Stimulated activated CD8-positive, alpha-beta memory T cell treated with anti-CD3 and anti-CD28 coated beads, Interleukin-15, amount 100 ng/mL, for 24 hours (primary cell): ENCODE measurements at places on chromosomes 11 and 22.

DNA sequence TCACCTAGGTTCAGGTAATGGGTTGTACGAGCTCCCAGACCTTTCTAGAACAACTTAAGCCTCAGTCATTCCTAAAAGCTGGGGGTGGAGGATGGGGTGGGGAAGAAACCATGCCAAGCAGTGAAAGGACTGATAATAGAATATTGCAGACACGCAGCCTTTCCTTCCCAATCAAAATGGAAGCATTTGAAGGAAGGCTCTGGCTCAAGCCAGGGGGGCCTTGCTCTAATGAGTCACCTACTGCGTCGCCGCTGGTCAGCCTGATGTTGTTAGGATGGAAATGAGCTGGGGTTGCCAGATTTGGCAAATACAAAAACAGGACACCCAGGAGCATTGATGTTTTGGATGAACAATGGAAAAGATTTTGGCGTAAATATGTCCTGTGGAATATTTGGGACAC lies 6.2 kb downstream of the SYT12 start:
- no peak for DNase-seq

DNA sequence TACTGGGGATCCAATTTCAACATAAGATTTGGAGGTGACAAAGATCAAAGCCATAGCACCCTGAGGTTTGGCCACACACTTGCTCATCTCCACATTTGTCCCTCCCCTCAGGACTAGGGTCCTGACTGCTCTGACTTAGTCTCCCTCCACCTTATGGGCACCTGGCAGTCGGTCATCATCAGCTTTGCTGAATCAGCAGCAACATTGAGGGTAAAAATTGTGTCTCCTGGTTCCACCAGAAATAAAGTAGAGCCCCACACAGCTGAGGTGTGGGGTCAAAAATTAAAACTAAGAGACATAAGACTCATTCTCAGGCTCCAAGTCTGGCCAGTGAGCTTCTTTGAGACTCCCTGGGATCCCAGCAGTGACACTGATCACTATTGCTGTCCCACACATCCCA lies 56.2 kb downstream of the GGTLC2 start:
- no peak for DNase-seq

GRCh38 chr11:106644824-106645223 lies 373.5 kb downstream of the GUCY1A2 start:
- DNase-seq = no peak

- DNase-seq = no peak
Observed at GRCh38 chr11:70124321-70125000, 46.3 kb downstream of the ANO1 start.

- no peak for DNase-seq
Observed at GRCh38 chr11:122394313-122394712, 261.2 kb upstream of the UBASH3B start.

- DNase-seq = no peak
Observed at GRCh38 chr11:66126064-66126463, 56.0 kb downstream of the PACS1 start.

GRCh38 chr11:63683133-63683991 lies 2.1 kb downstream of the RTN3 start:
- no peak for DNase-seq

GRCh38 chr11:62689421-62690183 lies at the start of gene LRRN4CL:
Gene LRRN4CL (minus strand): TSS chr11:62689530. CDS start chr11:62688508, 1,022 bp downstream.
- no peak for DNase-seq

DNA sequence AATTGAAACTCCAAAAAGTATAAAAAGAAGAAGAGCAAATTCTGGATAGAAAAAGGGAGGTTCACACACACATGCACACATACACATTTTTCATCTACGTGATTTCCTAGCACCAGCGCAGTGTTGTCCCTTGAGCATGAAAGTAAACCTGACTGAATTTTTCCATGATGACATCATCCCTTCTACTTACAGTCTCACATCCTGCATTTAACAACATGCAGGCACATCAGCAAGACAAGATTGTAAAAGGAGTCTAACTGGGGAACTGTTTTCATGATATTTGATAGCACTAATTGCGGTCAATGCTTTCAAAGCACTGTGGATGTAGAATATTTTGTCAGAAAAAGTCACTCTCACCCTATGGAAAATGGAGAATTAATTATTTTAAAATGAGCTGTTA lies 36.6 kb downstream of the GAS2 start:
- DNase-seq = no peak

DNA sequence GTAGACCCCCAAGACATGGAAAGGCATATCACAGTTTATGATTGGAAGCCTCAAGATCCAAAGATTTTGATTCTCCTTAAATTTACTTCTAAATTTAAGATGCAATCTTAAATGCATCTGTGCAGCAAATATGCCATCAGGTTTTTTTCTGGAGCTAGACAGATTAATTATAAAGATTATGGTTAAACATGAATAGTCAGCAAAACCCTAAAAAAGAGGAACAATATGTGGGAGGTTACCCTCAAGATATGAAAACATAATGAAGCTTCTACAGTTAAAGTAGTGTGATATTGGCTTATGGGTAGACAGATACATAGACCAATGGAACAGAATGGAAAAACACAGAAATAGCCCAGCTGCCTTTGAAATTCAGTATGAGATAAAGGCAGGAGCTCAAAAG lies 31.7 kb downstream of the OR8B12 start:
- no peak for DNase-seq

GRCh38 chr11:39741066-39741465 lies 1718.4 kb downstream of the LRRC4C start:
- no peak for DNase-seq

DNA sequence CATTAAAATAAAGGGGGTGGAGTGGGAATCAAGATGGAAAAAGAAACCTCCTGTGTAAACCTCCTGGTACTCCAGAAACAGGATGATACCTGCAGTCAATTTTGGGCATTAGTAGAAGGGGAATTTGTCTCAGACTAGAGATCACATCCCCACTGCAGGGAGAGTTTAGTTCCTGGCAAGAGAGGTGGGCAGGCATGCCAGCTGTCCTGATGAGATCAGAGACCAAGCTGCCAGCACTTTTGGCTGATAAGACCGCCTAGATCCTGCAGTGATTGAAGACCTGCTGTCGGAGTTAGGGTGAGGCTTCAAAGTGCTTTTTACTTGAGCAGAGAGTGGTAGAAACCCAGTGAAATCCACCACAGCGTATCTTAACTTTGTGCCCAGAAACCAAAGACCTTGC lies 29.7 kb upstream of the NELL1 start:
- DNase-seq = no peak

DNA sequence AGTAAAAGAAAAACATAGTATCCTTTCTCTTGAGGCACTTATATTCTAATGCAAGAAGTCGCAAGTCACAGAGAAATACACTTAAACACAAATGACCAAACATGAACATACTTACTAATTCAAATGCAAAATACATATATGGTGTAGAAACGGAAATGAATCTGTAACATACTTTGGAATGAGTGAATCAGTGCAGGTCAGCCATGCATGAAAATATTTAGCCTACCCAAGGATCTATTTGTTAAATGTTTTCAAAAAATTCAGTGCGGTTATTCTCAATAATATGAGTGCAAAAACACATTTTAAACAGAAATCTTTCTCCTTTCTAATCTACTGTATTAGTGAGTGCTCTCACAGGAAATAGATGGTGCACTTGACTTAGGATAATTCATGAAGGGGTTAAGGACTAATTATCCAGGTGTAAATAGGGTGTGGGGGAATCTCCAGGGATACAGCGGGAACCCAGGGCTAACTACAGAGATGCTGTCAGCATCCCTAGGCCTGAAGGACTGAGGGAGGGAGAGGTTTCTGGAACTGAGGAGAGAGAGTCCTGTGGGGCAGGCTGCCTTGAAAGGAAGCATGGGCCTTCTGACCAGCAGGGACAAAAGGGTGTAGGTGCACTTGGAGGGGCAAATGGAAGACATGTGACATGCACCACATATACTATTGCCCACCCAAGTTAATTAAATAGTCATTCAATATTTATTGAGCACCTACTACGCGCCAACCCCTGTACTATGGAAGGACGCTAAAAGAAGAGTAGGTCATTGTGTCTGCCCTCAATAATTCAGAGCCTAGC lies 139.2 kb downstream of the MAML2 start:
- no peak for DNase-seq

- DNase-seq = no peak
Observed at GRCh38 chr11:122032317-122032716, 83.7 kb downstream of the BLID start.

DNA sequence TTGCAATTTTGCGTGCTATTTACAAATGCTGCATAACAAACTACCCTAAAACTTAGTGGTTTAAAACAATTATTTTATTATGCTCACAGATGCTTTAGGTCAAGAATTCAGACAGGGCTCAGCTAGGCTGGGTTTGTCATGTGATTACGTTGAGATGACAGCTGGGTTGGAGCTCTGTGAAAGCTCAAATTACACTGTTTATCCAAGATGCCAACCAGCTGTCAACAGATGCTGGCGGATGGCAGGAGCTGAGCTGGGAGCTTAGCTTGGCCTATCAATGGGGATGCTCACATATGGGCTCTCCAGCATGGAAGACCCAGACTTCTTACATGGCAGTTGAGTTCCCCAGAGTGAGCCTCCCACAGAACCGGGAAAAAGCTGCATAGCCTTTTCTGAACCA lies 62.7 kb downstream of the STK33 start:
- DNase-seq = no peak

- no peak for DNase-seq
Observed at GRCh38 chr11:59792507-59792906, 18.1 kb downstream of the MRPL16 start.

DNA sequence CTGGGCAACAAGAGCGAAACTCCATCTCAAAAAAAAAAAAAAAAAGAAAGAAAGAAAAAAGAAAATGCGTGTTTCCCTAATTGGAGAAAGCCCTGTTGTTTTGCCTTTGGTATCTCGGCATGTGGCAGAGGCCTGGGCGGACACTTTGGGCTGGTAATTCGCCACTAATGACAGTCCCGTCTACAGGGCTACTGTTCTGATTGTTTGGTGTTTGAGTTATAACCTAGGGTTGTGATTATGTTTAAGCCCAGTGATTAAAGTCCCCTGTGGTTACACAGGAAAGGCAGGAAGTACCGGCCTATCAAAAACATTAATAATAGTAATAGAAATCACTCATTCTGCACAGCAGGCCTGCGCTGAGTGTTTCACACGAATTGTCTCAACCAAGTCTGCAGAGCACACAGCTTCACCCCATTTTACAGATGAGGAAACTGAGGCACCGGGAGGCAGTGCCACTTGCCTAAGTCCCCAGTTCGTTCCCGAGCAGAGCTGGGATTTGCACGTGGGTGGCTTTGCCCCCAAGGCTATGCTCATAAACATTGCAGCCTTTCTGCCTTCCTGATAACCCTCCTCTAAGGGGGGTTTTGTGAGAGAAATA lies 39.1 kb upstream of the GRAMD4 start:
- DNase-seq = no peak
